Fibroblast of skin of left quadriceps (primary cell): ENCODE measurements at places on chromosomes 2 and 18.

GRCh38 chr18:35159782-35160181, 81.1 kb upstream of the ZNF397 start:
- no peak for DNase-seq

DNA sequence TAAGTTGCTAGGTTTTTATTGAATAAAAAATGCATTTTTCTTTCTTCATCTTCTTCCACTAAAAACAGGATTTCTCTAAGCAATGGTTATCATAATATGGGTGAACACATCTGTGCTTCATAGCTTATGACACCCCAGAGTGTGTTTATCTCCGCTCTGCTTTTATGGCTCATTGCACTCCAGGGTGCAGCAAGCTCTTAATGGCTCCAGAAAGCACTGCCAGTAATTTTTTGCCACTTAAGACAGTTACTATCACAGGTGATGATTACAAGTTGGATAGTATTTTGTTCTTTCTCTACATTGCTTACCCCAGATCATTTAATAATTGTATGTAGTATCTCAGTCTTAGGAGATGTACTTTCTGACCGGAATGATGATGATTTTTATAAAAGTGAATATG, 239.3 kb upstream of the CDH20 start:
- no peak for DNase-seq

DNA sequence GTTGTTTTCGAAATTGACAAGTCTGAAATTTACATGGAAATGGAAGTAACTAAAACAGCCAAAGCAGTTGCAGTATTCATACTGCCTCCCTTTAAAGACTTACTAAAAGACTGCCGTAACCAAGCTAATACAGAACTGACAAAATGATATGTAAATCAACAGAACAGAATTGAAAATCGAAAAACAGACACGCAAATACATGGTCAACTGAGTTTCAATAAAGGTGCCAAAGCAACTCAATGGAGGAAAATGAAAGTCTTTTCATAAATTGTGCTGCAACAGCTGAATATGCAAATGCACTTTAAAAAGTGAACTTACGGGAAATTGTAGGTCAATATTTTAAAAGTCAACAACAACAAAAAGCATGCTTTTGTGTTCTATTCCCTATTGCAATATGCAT, 34.2 kb downstream of the TMEM131 start:
- no peak for DNase-seq

DNA sequence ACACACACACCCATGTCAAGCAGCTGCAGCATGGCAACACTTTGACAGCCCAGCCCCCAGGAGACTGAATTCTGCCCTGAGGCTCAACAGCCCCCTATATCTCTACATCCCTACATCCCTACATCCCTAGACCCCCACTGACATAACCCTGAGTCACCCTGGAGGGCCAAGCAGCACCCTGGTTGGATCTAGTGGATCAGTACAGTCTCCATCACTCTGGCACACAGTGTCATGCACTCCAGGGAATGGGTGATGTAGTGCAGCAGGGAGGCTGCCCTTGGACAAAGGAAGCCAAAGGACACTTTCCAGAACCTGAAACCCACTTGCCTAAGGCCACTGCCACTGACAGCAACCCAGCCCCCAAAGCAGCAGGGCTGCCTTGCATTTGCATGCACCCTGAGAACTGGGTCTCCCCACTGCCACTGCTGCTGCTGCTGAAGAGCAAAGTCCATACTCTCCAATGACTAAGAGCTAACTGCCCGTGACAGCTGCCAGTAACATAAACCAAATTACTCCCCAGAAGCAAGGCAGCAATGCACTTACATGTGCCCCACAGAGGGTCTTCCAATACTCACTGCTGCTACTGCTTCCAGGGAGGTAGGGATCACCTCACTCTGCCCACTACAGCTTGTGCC, 681.6 kb upstream of the KLHL29 start:
- no peak for DNase-seq

GRCh38 chr2:98734162-98734561, 3.2 kb upstream of the MGAT4A start:
- no peak for DNase-seq

- DNase-seq = no peak
Measured at GRCh38 chr18:34959211-34959829, 81.9 kb upstream of the MAPRE2 start.
